Left lung (tissue), 14 donors: ENCODE measurements at places on chromosomes 1 and 21.

GRCh38 chr1:182611787-182612186, 7.6 kb upstream of the RGS16 start:
- DNase-seq = no peak

GRCh38 chr1:2589431-2590232, 3.1 kb downstream of the PRXL2B start:
- DNase-seq = no peak

- DNase-seq = no peak
Measured at GRCh38 chr1:14782741-14783591, 184.5 kb downstream of the KAZN start.

GRCh38 chr1:19045898-19046880, 89.7 kb upstream of the IFFO2 start:
- DNase-seq = no peak

DNA sequence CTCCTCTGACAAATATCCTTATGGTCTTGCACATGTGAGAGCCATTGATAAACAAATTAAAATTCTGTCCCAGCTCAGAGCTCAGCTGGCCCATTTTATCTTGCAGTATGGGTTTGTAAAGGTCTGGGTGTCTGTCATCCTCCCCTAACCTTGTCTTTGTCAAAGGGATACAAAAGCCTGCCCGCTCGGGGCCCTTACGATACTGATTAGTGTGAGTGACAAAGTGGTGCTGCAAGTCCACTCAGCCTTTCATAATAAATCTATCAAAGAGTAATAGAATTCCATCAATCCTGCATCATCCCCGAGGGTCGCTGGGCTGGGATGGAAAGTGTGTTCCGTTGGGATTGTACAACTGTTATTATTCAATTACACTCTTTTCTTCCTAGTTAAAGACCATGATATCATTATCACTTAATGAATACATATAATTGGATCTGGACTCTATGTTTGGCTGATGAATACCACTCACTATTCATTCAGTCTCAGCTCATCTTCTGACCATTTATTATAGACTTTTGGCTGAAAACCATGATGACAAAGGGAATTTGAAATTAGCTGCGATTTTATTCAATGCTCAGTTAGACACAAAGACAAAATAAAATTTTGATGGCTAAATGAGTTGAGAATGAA, 122.5 kb upstream of the FOXD3 start:
- no peak for DNase-seq

GRCh38 chr1:98298319-98298718, 363.2 kb upstream of the SNX7 start:
- no peak for DNase-seq

- DNase-seq = no peak
Measured at GRCh38 chr1:71649608-71650007, 568.8 kb upstream of the ZRANB2 start.

DNA sequence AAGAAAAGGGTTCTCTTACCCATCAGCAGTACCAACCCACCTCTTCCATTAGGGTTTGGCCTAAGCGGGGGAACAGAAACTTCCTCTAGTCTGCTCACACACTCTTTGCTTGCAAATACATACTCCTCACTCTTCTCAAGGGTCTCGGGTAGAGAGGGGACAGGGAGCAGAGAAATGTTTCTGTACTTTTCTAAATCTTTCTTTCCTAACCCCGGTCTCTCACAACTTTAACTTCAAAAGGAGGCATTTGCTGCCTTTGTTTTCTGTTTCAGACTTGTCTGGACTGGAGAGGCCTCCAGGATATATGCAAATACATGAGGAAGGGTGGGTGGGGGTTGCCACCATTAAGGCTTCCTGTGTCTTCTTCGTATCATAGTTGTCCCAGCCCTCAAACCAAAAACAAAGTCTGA, 10.5 kb upstream of the LAX1 start:
- no peak for DNase-seq

GRCh38 chr1:101745551-101746270, 251.0 kb downstream of the OLFM3 start:
- DNase-seq = no peak

DNA sequence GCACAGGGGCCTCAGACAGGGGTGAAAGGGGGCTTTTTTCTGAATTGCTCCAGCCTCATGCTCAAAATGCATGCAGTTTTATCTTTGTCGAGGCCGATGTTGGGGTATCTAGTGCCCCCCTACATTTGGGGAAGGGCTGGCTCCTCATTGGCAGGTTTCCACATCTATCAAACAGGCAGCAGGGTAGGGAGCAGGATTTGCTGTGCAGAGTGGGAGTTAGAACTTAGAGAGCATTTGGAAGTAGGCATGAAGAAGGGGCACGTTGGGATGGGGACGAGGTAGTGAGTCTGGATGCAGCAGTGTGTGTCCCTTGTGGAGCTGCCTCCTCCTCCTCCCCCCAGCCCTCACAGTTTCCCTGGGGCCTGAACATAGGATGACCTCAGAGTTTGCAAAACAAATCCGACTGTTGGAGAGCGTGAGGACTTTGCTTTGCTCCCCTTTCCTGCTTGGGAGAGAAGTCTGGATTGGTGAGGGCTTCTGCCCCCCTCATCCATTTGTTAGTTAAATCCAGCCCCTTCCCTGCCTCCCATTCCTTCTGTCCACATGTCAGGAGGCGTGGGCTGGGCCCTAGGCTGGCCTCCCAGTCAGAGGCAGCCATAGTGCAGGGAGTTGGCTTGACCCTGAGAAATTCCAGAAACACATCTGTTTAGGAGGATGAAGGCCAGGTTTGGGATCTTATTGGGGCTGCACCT, 36.9 kb upstream of the GPR37L1 start:
- no peak for DNase-seq

GRCh38 chr1:113683384-113684152, 75.7 kb downstream of the PHTF1 start:
- DNase-seq = no peak

DNA sequence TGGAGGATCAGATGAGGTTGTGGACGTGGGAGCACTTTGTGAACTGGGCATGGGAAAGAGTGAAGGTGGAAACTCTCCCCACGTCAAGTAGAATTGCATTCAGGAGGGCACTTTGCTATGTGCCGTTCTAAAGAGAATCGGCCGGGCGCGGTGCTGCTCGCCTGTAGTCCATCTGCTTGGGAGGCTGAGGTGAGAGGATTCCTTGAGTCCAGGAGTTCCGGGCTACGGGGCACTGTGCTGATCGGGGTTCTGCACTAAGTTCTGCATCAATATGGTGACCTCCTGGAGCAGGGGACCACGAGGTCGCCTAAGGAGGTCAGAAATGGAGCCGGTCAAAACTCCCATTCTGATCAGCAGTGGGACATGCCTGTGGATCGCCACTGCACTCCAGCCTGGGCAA, 141.9 kb downstream of the PEX14 start:
- DNase-seq = no peak

GRCh38 chr1:58620926-58621325, 43.9 kb upstream of the TACSTD2 start:
- no peak for DNase-seq

GRCh38 chr1:185938396-185938795, 204.2 kb downstream of the HMCN1 start:
- no peak for DNase-seq

GRCh38 chr1:231359113-231359512, 21.0 kb downstream of the SPRTN start:
- DNase-seq = no peak

DNA sequence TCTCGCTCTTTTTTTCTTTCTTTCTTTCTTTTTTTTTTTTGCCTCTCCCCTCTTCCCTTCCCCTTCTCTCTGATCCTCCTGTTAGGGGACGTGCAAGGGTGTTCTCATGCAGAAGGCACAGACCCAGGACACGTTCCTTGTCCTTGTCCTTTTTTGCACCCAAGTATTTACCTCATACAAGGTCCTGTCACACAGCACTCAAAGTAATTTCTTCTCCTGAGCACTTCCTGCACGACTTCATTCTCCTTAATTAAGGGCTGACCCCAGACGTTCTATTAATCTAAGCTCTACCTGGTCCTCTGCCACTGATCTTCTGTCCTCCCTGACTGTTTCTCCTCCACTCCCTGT, 424 bp upstream of the PCNX2 start:
- DNase-seq = no peak

GRCh38 chr1:87208931-87209330, 119.7 kb upstream of the LMO4 start:
- DNase-seq = no peak

- peak; percentile 66 for DNase-seq
Measured at GRCh38 chr1:41735631-41736260, 183.0 kb downstream of the HIVEP3 start.

- DNase-seq = no peak
Measured at GRCh38 chr1:101438359-101438758, 201.5 kb downstream of the S1PR1 start.

DNA sequence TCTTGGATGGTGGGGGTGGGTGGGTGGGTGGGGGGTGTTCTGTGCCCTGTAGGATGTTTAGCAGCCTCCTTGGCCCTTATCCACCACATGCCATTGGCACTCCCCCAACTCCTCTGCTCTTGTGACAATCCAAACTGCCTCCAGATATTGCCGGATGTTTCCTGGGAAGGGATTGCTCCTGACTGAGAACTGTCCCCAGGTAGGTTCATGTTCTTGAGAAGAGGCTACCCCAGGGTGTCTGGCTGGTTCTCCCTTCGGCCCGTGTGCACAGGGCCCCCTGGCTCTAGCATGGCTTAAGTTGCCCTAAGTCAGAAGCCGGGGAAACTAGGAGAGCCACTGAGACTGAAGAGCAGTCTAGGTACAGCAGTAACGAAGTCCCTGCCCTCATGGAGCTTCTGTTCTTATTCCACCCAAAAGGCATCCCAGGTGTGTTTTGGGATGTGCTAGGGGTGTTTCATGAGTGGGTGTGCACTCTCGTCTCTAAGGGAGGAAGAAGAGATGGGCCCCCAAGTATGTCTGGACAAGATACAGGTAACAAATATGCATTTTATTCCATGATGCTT, 19.8 kb upstream of the THRAP3 start:
- DNase-seq = no peak

DNA sequence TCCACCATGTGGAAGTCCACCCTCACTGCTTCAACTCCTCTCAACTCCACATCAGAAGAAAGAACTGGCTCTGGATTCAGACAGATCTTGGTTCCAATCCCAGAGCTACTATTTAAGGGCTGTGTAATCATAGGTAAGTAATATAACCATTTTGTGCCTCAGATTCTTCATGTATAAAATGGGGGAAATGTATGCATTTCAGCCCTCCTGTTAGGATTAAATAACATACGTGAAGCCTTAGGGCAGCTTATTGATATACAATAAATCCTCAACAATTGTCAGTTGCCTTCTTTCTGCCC, 23.3 kb downstream of the OTUD7B start:
- no peak for DNase-seq

GRCh38 chr1:7962014-7962335, 464 bp downstream of the PARK7 start:
- no peak for DNase-seq

DNA sequence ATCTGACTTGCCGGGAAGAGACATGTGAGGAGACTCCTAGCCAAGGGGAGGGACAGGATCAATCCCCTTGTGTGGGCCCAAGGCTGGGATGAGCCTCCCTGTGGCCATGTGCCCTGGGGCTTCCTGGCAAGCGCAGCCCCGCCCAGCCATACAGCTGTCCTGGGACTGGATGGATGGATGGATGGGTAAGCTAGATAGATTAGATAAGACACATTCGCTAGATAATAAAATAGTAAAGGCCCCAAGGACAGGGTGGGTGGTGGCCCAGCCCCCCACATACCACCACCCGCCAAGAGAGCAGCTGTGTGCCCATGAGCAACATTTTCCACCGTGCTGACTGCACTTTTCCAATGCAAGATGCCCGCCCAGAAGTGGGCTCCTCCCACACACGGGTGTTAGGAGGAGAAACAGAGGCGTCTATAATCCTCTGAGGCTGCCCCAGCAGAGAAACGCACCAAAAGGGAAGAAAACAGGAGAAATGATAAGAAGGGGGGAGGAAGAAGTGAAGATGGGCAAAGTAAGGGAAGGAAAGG, 25.1 kb downstream of the ZBTB17 start:
- no peak for DNase-seq

DNA sequence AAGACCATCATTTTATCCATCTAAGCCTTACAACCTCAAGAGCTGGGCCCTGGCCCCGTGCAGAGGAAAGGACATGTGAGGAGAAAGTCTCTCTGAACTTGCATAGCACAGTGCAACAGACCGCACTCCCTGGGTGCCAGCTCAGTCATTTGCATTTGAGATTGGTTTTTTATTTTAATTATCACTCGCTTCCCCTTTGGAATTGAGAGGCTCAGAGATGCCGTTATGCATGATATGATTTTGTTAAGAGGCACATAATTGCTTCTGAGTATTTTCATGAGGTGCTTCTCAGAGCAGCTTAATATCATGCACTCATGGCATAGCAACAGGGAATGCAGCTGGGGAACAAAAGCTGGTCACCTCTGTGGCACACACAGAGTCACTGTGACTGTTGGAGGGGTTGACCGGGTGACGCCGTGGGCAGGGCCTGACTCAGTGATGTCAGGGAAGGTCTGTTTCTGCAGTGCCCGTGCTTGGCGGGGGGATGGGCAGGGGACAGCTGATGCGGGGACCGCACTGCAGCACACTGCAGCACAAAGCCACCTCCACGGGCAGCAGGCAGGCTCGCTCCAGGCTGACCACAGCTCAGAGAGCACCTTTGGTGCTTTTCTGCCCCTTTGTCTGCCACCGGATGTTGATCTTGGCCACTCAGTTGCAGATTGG, 43.2 kb upstream of the VAMP3 start:
- DNase-seq = no peak
